ENCODE measurements at places on chromosomes 5 and 9.

DNA sequence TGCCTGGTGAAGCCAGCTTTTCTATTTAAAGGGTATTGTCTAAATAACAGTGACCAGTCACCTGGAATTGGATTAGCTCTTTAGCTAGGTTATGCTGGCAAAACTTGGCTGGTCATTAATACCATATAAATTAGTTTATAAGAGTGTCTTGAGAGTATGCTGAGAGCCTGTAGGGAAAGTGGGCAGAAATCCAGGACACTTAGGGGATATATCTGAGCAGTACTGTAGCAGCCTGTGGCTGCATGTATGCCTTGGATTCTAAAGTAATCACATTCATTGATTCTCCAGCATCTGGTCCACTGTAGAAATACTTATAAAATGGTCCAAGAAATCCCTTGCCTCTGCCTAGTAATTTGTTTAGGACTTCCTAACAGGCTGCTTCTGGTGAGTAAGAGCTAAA lies 288.9 kb upstream of the DMAC1 start:
- no peak for DNase-seq

- DNase-seq: no peak
Observed at GRCh38 chr5:103472830-103473229, 89.8 kb downstream of the NUDT12 start.

GRCh38 chr5:89437450-89438435 lies 554.8 kb upstream of the MEF2C start:
- DNase-seq: no peak

- DNase-seq: no peak
Observed at GRCh38 chr5:142192286-142193113, 83.9 kb downstream of the NDFIP1 start.

- DNase-seq: no peak
Observed at GRCh38 chr9:112848316-112849151, 42.1 kb downstream of the SLC46A2 start.

All from T-helper 2 cell (primary cell).